ENCODE measurements at places on chromosomes 7 and 10.

- no peak for DNase-seq
Observed at GRCh38 chr10:102554531-102554930, 50.8 kb downstream of the SUFU start.

DNA sequence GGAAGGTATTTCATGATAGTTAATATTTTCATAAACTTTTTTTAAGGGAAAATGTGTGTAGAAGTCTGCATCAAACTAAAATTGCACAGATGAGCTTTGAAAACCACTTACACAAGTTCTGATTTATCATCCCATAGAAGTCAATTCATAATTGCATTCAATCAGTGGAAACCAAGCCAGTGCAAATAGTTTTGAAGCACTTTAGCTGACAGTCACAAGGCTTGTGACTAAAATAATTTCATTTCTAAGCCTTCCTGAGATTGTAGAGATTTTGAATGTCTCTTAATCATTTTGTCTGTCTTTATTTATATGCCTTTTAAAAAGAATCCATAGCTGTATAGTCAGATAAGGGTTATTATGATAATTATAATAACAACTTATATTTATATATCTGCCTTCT is 41.4 kb downstream of the EXOC4 start:
- DNase-seq = no peak

DNA sequence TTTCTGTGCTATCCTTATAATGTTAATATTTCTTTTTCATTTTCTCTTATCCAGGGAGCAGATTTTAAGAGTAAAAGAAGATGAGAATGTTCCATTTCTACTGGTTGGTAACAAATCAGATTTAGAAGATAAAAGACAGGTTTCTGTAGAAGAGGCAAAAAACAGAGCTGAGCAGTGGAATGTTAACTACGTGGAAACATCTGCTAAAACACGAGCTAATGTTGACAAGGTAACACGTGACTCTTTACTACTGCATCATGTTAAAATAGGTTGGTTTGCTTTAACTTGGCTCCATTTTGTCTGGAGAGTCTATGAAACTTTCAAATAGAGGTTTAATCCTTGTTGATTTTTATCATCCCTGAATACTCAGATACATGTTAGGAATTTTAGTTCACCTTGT is 73.3 kb downstream of the RALA start:
- DNase-seq = no peak

DNA sequence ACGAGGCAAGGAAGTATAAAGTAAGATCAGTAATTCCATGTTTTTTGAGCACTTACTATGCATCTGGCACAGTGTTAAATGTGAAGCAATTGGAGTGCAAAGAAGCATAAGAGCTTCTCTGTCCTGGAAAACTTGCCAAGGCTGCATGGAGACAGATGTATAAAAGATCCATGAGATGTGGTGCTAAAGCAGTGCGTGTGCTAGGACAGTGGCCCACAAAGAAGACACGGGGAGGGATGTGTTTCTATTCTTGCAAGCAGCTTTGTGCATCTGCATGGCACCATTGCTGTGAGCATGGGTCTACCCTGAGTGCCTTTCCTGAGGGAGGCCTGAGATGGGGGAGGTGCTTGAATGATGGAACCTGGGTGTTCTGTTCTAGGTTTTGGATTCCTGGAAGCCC is 5.1 kb upstream of the CDHR3 start:
- DNase-seq = no peak

DNA sequence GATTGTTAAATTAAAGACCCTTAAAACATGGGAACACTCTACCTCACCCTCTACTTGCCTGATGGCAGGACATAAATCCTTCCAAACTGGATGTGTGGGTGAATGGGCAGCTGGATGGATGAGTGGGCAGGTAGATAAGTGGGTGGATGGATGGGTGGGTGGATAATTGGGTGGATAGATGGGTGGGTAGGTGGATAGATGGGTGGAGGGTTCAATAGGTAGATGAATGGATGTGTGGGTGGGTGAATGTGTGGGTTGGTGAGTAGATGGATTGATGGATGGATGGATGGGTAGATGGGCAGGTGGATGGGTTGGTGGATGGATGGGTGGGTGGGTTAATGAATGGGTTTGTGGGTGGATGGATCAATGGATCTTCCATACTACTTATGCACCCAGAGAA is 18.9 kb upstream of the FFAR4 start:
- DNase-seq = no peak

- no peak for DNase-seq
Observed at GRCh38 chr7:51606601-51607154, 290.1 kb upstream of the COBL start.

GRCh38 chr10:60607372-60607771 is 170.9 kb upstream of the CDK1 start:
- DNase-seq = no peak

DNA sequence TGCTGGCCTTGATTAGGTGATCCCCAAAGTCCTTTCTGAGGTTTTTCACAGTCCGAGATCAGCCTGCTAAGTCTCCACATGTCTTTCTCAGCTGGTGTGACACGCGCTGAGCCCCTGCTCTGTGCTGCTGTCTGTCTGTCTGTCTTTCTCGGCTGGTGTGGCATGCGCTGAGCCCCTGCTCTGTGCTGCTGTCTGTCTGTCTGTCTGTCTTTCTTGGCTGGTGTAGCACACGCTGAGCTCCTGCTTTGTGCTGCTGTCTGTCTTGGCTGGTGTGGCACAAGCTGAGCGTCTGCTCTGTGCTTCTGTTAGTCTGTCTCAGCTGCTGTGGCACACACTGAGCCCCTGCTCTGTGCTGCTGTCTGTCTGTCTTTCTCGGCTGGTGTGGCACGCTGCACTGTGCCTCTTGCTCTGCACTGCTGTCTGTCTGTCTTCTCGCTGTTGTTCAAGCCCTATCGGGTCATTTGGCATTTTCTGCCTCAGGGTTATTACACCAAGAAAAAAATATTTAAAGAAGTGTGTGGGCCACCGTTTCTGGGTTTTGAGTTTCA is 217.3 kb upstream of the SHH start:
- DNase-seq = no peak

Data from stimulated activated CD4-positive, alpha-beta T cell treated with anti-CD3 and anti-CD28 coated beads, Interleukin-15, amount 100 ng/mL, for 1 hour (primary cell).